Stimulated activated CD4-positive, alpha-beta T cell treated with anti-CD3 and anti-CD28 coated beads, Interleukin-1b, Interleukin-23, amount 100 ng/mL, for 1 hour (primary cell): ENCODE measurements at places on chromosomes 1 and 21.
A peak's percentile ranks its signal among the peaks of the same experiment; 100 is the strongest.

DNA sequence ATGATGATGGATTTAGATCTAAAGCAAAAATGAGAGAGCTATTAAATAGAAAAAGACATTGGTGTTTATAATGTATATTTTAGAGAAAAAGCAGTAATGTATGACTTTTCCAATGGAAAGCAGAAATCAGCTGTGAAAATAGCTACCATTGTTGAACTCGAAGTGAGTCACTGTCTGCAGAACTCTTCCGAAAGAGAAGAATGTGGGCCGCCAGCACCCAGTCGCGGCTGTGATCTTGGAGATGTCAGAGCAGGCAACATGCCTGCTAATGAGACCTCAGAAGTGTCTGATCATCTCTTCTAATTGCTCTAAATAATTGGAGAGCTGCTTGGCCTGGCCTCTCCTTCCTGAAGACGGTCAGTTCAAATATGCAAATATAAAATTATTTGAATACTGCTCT, 333.6 kb upstream of the RUNX1 start:
- DNase-seq = no peak

- DNase-seq = no peak
Observed at GRCh38 chr1:226026833-226027232, 27.7 kb upstream of the SDE2 start.

DNA sequence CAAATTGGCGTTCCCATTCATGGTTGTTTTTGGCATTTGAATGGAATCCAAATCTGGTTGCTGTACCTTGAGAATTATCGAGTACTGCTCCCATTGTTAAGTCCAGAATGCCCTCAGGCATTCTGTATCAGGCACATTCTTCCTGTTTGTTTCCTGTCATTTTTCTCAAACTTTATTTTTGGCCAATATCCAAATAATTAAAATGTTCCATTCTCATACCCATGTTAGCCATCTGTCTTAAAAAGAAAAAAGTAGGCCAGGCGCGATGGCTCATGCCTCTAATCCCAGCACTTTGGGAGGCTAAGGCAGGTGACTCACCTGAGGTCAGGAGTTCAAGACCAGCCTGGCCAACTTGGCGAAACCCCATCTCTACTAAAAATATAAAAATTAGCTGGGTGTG, 29.3 kb upstream of the SHISA4 start:
- DNase-seq = no peak

- DNase-seq = peak; percentile 83
Observed at GRCh38 chr1:15617173-15618076, at the start of gene DDI2. TSS of gene DDI2 (plus strand) at chr1:15617458. CDS start at chr1:15617671, 213 bp downstream.

- no peak for DNase-seq
Observed at GRCh38 chr21:38936240-38936639, 130.5 kb downstream of the ETS2 start.

DNA sequence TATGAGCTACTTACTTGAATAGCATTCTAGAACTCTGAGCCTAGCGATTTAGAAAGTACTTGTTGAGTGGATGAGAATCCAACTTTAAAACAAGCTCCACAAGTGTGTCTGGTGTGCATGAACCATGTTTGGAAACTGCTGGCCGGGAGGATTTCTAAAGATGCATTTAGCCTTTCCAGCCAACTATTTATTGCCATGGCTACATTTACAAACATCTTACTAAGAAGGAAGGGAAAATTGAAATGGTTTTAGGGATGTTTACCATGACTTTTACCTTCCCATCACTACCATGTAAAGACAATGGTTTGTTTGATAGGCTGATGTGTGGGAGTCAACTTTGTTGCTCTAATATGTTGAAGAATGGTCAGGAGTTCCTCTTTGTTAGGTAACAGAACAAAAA, 37.7 kb upstream of the ARHGAP29 start:
- no peak for DNase-seq

DNA sequence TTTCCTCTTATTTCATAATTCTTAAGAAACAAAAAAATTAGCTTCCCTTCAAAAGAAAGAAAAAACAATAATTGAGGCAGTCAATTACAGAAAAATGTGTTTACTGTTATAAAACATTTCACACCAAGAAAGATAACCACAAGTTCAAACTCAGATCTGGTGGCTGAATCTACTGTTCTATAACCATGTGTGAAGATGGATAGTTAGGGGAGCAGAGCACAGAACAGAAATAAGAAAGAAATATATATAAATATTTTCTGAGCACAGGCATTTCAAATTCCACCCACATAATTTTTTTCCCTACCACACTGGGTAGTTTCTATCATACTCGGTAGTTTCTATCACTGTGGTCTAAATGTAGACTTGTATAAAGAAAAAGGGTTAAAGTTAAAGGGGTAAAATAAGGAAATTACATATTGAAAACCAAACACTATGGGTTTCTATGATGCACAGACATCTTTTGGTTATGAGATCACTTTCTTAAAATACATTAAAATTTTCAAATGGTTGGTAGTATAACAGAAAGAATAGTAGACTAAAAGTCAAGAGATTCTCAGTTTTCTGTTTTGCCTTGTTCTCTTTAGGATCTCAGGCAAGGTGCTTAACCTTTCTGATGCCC, 10.8 kb downstream of the LYST start:
- no peak for DNase-seq

GRCh38 chr1:177275736-177276135, 105.0 kb downstream of the BRINP2 start:
- DNase-seq = no peak

GRCh38 chr1:240652961-240653409, 41.0 kb upstream of the GREM2 start:
- no peak for DNase-seq

DNA sequence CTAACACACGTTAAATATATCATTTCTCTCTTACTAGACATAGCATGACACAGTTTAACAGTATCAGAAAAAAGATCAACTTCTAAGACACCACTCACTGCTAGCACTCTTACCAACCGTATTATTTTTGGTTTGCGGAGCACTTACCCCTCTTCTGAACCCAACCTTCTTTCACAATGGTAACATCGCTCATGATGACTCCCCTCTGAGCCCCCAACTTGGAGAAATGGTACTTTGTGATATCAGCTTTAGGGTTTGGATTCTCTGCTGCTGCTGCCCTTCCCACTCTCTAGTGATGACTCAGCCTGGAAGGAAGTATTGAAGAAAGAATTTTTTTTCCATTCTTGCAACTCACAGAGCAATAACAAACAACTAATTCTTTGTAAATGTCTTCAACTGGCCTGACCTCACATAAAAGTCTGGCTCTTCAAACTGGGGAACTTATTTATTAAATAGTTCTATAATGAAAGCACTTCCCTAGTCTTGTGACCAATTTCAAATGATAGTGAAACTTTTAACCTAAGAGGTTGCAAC, 7.0 kb downstream of the AKT3 start:
- no peak for DNase-seq

GRCh38 chr1:22502202-22502601, 50.6 kb downstream of the ZBTB40 start:
- no peak for DNase-seq

DNA sequence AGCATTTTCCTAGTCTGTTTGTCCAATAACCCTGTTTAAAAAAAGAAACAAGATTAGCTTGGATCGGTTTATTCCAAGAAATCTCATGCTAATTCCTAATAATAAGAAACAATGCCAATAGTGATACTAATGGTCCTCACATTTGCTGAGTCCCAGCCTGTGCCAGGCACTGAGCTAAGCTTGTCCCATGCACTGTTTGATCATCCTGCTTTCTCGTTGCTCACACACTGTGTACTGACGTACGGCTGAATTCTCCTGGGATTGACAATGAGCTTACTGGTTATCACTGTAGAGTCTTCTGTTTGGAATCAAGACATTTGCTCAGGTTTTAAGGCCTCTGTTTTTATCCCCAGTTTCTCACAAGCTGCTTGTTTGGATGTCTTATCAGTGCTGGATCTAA, 71.1 kb downstream of the CACNA1E start:
- DNase-seq = no peak

DNA sequence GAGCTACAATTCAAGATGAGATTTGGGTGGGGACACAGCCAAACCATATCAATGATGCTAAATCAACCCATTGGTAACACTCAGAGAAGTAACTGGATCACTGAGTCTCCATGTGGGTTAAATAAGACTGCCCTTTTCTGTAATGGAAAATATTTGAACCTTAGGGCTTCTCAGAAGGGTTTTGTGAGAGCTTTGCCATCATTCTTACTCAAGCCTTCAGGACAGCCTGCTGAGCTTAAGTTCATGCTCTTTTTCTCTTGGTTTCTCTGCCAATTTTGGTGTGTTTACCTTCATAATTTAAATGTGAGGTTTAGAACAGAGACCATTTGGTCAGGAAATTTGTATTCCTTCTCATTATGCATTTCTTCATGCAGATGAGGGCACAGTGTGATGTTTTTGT, 74.7 kb downstream of the DISC1 start:
- DNase-seq = no peak

- no peak for DNase-seq
Observed at GRCh38 chr1:116988908-116989307, 12.7 kb upstream of the CD101 start.

- no peak for DNase-seq
Observed at GRCh38 chr21:34526618-34527290, 14.7 kb upstream of the KCNE1 start.

DNA sequence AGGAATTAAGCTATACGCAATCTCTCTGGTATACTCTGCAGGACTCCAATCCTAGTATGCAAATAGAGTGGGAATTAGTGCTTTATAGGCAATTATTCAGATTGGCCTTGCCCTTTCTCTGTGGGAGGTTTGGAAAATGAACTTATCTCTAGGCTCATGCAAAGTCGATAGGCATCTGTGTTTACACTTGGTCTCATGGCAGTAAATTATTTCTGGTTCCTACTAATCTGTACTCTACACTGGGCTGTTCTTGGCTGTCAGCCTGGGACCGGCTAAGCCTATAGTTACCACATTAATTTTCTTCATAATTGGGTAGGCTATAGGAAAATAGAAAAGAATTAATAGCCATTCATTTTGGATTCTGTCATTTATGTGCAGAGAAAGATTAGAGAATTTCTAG, 544.6 kb downstream of the AMY1C start:
- no peak for DNase-seq

DNA sequence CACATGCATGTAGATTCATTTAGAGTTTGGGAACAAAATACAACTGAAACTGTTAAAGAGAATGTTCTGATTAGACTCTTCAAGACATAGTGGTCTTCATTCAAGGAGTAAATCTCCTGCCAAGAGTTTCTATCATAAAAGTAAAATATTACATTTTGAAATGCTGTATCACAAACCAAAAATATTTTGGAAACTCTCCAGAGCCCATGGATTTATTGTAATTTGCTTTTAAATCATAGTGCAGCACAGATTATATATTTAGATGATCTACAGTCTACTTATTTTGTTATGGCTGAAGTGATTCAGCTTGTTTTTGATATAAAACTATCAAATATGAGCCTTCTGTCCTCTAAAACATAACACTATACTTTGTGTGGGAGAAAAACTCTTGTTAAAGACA, 105.3 kb downstream of the DISP1 start:
- no peak for DNase-seq

DNA sequence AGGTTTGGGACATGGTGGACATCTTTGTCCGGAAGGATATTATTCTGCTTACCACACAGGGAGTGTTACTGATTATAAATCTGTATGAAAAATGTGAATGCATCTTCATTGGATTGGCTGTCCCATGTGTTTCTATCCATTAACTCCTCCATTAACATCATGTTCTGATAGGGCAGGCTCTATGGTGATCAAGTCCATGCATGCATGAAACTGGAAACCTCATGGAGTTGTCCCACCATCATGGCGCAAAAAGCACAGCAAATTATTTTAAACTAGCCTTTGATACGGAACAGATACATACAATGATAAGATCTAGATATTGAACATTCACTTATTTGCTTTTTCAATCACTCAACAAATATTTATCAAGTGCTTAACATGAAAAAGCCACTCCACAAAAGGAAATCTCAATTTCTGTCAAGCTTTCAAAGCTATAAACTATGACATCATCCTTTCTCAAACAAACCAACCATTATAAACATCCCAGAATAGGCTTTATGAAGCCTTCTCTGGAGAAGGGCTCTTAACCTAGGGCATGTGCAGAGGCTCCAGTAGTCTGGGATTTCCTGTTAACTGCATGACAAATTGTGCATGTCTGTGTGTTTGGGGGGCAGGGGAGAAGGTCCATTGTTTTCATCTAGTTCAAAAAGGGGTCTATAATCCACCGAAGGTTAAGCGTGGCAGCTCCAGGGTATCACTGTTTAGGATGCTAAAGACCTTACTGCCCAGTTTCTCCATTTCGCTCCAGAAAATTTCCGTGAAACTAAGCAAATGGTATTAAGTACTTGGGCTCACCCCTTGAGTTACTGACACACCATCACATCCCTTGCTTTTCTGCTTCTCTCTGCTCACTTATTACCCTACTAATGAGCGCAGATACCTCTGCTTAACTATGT, 46.1 kb downstream of the ADAMTS1 start:
- DNase-seq = no peak

DNA sequence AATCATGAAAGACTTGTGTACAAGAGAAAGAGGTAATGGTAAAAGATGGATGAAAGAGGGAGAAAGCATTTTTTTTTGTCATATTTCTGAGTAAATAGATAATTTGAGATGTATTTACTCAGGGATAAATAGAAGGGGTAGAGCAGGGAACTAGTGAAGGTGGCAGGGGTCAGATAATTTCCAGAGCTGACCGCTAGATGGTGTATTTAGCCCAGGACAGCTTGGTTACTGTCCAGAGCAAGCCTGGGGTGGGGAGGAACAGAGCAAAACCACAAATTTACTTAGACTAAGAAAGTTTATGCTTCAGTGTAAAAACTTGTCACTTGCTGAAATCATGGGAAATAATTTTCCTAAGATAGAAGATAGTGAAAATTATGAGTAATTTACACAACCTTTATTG, 91.5 kb downstream of the XCL2 start:
- no peak for DNase-seq

- DNase-seq = no peak
Observed at GRCh38 chr1:21927533-21928237, 9.4 kb downstream of the HSPG2 start.

- no peak for DNase-seq
Observed at GRCh38 chr1:167674156-167674555, 44.1 kb downstream of the RCSD1 start.

DNA sequence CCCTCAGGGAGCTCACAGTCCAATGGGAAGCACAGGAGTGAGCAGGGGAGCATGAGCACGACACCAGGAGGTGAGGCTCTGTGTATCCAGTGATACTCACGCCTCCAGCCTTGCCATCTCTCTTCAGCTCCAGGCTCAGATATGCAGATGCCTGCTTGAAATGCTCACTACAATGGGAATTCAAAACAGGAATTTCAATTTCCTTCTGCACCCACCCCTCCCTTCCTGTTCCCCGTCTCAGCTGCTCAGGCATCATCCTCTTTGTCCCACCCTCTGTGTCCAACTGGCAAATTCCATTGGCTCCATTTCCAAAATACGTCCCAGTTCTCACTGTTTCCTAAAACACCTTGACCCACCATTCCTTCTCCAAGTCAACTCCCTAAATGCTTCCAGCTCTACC, 58.9 kb downstream of the FBXO2 start:
- DNase-seq = no peak

DNA sequence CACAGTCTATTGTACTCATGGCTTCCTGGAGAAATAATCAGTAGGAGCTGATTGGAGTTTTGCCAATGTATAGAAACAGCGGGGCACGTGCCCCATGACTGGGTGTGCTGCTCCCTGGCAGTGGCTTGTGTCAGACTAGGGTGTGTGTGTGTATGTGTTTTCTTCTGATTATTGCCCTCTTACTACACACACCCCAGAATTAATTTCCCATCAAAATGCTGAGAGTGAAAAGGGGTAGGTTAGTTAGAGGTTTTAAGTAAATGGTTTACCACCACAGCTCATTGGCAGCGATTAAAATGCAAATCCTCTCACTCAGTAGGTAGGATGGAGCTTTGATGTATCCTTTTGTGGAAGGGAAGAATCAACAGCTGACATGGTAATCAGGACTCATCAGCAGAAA, 29.9 kb downstream of the HHAT start:
- no peak for DNase-seq

- DNase-seq = no peak
Observed at GRCh38 chr1:196295766-196296165, 312.5 kb downstream of the KCNT2 start.
